ENCODE measurements at places on chromosomes 3 and 15. TPM values are rescaled to one million over a fixed set of nuclear protein-coding genes. Genes with fewer than 3 reads are reported as not detected.

The COLQ gene
- 0.35 TPM for total RNA-seq

The IMPG2 gene
- 0.23 TPM for total RNA-seq

The SPG11 gene
- 81.3 TPM for total RNA-seq

The ZBBX gene
- total RNA-seq: not detected

The GLDN gene
- 16.6 TPM for total RNA-seq

Data from smooth muscle cell of the coronary artery (primary cell).